Stimulated activated CD4-positive, alpha-beta T cell treated with anti-CD3 and anti-CD28 coated beads, Interleukin-1b, Interleukin-23, amount 100 ng/mL, for 1 hour (primary cell): ENCODE measurements at places on chromosomes 12 and 14.

DNA sequence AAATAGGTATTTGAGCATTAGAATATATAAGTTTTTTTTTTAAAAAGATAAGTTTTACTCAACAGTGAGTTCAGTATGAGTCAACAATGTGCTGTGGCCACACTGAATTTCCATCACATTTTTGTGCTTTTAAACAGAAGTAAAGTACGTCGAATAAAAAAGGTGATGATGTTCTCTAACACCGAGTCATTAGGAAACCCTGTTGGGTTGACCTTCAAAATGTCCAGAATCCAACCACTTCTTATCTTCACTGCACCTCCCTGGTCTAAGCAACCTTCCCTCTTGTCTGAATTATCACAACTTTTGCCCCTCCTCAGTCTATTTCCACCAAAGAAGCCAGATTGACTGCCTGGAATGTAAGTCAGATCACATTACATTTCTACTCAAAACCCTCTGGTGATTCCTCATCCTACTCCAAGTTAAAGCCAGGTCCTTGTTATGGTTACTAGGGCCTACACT is 43.0 kb upstream of the SYCP3 start:
- DNase-seq, result no peak

- no peak for DNase-seq
Observed at GRCh38 chr14:25237845-25238244, 187.9 kb upstream of the STXBP6 start.

DNA sequence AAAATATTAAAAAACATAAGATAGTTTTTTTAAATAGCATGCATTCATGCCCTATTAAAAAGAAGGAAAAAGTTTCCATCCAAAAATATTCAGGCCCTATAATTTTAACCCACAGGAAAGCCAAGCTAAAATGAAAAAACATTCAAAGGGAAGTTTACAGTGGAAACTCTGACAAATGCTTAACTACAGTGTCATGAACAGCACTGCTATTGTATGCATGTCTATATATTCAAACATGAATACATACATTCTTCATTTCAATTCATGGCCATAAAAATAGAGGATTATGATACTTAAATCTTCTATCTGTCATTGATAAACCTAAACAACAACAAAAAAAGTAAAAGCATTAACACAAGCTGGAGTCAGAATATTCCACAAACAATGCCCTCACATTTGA is 67.4 kb downstream of the PPP2R5E start:
- no peak for DNase-seq

GRCh38 chr12:130683080-130683479 is 33.0 kb downstream of the RIMBP2 start:
- DNase-seq, result no peak

DNA sequence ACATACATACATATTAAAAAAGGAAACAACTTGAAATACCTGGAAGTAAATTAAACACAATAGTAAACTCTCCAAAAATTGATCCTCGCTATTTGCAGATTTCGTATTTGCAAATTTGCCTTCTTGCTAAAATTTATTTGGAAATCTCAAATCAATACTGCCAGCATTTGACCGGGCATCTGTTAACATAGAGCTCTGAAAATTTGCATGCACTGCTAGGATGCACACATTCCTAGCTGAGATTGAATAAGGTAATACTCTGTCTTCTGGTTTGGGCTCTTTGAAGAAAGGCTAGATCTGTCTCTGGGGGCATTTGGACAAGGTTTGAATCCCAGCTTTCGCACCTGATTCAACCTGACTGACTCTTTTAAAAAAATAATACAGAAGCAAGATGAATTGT is 729.1 kb upstream of the MGAT4C start:
- no peak for DNase-seq

GRCh38 chr14:102508774-102509745 is 516 bp downstream of the ANKRD9 start:
- DNase-seq, result no peak

DNA sequence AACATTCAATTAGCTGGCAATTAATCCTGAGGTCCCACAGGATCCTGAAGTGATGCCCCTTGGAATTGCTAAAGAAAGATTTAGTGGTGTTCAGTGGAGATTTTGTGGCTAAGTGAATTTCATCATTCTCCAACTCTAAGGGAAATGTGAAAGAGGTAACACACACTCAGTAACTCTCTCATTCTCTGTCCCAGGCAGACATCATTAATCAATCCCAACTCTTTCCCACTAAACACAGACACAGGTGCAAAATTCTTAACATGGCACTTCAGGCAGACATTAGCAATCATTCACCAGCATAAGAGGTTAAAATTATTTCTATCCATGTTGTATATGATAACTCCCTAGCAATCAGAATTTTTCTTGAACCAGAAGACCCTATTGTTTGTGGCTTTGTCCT is 40.2 kb downstream of the TRPV4 start:
- DNase-seq, result no peak

DNA sequence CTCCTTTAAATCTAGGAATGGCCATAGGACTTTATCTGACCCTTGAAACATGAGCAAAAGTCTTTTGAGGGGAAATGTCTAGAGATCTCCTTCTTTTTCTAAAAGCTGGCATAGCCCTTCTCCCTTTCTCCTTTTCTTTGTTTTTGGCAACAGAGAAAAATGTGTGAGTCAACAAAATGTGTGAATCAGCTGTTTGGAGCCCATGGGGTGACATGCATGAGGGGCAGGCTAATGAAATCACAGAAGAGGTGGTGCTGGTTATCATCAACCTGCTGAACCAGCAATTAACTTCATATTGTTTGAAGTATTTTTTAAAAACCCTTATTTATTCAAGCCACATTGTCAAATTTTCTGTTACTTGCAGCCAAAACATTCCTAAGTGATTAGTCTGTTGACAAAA is 132.3 kb downstream of the CCDC59 start:
- DNase-seq, result no peak

- DNase-seq, result no peak
Observed at GRCh38 chr12:29796823-29797263, 13.1 kb upstream of the TMTC1 start.

- no peak for DNase-seq
Observed at GRCh38 chr12:105995961-105996431, 142.8 kb downstream of the NUAK1 start.

- DNase-seq, result no peak
Observed at GRCh38 chr14:100305324-100306100, 732 bp downstream of the SLC25A29 start.

GRCh38 chr14:88422047-88422446 is 36.6 kb downstream of the SPATA7 start:
- no peak for DNase-seq

DNA sequence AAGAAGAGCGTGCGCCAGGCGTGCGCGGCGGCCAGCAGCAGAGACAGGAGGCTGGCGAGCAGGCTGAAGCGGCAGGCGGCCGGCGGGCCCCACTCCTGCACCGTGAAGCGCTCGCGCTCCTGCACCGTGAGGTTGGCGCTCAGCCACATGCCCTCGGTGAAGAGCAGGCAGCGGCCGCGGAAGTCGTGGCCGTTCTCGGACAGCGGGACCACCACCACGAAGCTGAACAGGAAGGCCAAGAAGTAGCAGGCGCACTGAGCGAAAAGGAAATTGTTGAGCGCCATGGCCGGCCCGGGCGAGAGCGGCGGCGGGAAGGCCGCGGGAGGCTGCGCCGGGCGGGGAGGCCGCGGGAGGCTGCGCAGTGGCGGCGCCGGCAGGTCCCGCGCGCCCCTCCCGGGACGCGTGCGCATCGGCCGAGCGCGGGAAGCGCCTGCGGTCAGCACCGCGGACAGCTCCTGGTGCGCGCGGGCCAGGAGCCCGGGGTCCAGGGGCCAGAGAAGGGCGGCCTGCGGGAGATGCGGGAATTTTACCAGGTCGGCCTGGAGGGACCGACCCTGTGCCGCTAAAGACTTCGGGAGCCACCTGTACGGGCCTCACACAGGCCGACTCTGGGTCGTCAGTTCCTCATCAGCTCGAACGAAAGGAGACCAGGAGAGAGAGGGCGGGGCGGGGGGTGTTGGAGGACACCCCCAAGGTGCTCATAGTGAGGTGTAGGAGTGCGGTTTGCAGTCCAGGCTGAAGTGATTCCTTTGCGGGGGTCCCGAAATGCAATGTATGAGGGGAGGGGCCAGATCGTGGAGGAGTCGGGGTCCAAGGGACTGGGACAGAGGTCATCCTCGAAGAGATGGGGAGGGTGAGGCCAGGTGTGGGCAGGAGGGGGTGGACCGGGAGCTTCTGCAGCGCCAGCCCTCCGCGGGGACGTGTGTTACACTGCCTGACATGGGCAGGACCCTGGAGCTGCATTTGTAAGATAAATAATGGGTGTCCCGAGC is at the start of gene TMEM179:
TMEM179 (minus strand) TSS at position 315 of the 992 bp plus-strand sequence; CDS start at position 284, 31 bp downstream.
- no peak for DNase-seq

DNA sequence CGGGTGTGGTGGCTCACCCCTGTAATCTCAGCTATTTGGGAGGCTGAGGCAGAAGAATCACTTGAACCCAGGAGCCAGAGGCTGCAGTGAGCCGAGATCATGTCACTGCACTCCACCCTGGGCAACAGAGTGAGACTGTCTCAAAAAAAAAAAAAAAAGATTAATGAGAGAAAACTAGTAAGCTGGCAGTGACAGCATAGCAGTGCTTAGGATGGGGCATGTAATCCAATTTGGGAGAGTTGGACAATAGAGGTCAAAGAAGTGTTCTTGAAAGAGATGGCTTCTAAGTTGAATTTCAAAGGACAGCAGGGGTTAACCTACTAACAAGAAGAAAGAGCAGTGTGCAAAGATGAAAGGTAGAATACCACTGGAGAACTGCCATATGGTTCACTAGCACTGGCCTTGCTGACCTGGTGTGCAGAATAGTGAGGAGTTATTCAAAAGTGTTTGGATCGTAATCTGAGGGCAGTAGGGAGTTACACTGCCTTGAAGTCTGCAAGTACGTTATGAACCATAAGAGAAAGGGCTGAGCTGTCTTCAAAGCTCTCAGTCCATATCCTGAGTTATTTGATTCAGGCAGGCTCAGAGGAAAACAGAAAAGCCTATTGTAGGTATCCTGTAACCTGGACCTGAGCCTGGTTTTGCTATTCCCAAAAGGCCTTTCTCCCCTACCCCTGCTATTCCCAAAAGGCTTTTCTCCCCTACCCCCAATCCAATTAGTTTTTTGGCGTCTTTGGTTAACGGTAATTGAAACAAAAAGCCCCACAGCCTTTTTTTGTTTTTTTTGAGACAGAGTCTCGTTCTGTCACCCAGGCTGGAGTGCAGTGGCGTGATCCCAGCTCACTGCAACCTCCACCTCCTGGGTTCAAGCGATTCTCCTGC is 3.4 kb downstream of the XPOT start:
- DNase-seq, result no peak

- DNase-seq, result no peak
Observed at GRCh38 chr14:64060648-64061096, 207.9 kb downstream of the SYNE2 start.

- no peak for DNase-seq
Observed at GRCh38 chr14:99040711-99041110, 231.3 kb downstream of the BCL11B start.

DNA sequence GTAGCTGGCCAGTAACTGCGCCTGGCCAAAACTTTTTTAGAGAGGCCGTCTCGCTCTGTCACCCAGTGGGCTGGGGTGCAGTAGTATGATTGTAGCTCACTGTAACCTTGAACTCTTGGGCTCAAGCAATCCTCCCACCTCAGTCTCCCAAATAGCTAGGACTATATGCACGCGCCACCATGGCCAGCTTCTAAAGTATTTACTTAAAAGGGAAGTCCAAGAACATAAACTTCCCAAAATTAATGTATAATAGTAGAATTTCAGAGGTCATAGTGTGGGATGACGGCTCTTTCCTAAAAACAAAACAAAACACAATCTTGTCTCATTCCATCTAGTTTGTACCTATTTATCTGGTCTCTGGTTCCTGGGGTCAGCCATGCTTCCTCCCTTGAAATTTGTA is 42.2 kb upstream of the FOS start:
- DNase-seq, result no peak

GRCh38 chr12:96720363-96720705 is 186.7 kb upstream of the NEDD1 start:
- no peak for DNase-seq

DNA sequence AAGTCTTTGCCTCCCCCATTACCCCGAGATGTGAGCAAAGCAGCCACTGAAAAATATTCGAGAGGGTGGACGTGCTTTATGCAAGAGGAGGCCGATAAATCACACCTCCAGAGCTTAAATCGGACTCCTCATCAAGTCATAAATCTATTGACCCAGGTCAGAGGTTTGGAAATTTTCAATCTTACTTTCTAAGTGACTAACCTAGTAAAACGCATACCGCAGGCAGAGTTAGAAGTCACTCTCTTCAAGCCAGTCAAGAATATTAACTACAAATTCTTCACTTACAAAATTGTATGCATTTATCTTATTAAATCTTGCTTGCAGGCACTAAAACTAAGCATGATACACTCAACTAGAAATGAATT is 34.9 kb downstream of the GPHB5 start:
- DNase-seq, result no peak

- no peak for DNase-seq
Observed at GRCh38 chr12:68119250-68119649, 40.3 kb downstream of the IFNG start.

- no peak for DNase-seq
Observed at GRCh38 chr14:85622106-85622505, 92.2 kb downstream of the FLRT2 start.

- no peak for DNase-seq
Observed at GRCh38 chr14:85444635-85445034, 85.3 kb upstream of the FLRT2 start.

- DNase-seq, result no peak
Observed at GRCh38 chr14:97618917-97619690, 821.9 kb downstream of the VRK1 start.

- DNase-seq, result no peak
Observed at GRCh38 chr14:56284641-56285040, 166.4 kb downstream of the PELI2 start.

DNA sequence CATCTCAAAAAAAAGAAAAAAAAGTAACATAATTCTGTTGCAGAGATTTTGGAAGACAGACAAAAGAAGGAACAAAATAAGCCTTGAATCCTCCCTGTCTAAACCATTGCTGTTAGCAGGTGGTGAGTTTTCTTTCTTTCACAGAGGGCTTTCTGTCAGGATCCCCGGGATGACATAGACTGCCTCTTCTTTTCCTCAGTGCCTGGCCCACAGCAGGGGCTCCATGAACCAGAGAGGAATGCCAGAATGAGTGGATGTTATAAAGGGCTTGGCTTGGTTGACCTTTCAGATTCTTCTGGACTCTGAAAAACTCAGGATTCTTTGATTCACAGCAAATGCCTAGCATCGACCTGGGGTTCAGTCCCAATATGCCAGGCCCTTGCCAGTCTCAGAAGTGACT is 45.8 kb upstream of the CORO1C start:
- DNase-seq, result no peak

- no peak for DNase-seq
Observed at GRCh38 chr14:97095269-97095668, 298.1 kb downstream of the VRK1 start.

GRCh38 chr12:12608557-12608957 is 3.1 kb upstream of the CREBL2 start:
- DNase-seq, result no peak
